ENCODE measurements at places on chromosomes 7 and 10.

DNA sequence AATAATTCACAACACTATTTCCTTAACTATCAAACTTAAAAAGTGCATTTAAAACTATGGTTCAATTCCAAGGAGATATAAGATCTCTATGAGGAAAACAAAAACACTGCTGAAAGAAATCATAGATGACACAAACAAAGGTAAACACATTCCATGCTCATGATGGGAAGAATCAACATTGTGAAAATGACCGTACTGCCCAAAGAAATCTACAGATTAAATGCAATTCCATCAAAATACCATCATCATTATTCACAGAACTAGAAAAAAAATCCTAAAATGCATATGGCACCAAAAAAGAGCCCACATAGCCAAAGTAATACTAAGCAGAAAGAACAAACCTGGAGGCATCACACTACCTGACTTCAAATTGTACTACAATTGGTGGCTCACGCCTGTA, 159.9 kb upstream of the EEPD1 start:
- no peak for DNase-seq

- peak; percentile 53 for DNase-seq
Measured at GRCh38 chr10:24858288-24859270, 93.8 kb downstream of the PRTFDC1 start.

DNA sequence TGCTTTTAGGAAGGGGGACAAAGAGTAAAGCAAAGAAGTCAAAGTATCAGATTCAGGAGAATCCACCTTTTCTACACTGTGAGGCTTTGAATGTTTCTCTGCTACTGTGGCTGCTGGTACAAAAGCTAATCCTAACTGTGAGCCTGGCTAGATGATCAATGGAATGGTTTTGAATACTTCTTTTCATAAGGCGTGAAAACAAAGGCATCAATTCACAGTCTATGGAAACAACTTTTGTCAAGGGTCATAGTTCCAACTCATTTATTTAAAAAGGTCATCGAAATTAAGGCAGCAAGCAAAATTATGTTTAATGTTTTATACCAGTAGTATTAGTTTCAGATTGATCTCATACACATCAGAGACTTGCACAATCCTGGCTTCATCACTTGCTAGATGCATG, 118.1 kb downstream of the CTTNBP2 start:
- no peak for DNase-seq

- peak; percentile 23 for DNase-seq
Measured at GRCh38 chr7:101399759-101400158, 37.1 kb downstream of the COL26A1 start.

DNA sequence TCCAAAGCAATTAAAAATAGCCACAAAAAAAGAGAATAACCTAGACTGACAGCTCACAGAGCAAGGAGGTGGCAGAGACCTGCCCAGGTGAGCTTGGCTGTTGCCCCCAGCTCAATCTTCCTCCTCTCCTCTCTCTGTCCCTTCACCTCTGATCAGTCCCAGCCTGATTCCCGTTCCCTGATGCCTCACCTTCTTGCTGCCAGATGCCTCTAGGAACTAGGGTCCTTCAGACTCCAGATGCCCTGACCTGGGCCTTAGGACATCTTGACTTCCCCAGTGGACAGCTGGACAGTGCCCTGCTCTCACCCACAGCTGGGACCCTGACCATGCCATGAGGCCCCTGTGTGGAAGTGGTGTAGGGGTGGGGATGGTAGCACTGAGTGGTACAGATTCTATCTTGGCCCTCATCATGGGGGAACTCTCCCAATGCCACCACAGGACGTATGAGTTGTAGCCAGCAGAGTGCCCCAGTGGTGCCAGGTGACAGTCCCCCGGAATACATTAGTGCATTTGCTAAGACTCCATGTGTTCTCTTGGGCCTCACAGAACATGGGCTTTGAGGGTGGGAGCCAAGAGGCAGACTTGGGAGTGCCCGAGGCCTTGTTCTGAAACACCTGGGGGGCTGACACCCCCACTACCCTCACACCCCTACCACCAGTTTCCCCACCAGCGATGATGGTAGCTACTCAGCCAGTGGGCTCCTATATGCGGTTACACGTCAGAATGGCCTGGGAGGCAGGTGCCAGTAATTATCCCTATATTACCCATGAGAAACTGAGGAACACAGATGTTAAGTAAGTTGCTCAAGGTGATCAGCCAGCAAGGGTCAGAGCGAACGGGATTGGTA, 2.0 kb downstream of the DEPP1 start:
- no peak for DNase-seq

GRCh38 chr10:110241841-110242240, 34.4 kb downstream of the MXI1 start:
- DNase-seq = no peak

- DNase-seq = no peak
Measured at GRCh38 chr7:36777062-36777461, 52.8 kb upstream of the AOAH start.

DNA sequence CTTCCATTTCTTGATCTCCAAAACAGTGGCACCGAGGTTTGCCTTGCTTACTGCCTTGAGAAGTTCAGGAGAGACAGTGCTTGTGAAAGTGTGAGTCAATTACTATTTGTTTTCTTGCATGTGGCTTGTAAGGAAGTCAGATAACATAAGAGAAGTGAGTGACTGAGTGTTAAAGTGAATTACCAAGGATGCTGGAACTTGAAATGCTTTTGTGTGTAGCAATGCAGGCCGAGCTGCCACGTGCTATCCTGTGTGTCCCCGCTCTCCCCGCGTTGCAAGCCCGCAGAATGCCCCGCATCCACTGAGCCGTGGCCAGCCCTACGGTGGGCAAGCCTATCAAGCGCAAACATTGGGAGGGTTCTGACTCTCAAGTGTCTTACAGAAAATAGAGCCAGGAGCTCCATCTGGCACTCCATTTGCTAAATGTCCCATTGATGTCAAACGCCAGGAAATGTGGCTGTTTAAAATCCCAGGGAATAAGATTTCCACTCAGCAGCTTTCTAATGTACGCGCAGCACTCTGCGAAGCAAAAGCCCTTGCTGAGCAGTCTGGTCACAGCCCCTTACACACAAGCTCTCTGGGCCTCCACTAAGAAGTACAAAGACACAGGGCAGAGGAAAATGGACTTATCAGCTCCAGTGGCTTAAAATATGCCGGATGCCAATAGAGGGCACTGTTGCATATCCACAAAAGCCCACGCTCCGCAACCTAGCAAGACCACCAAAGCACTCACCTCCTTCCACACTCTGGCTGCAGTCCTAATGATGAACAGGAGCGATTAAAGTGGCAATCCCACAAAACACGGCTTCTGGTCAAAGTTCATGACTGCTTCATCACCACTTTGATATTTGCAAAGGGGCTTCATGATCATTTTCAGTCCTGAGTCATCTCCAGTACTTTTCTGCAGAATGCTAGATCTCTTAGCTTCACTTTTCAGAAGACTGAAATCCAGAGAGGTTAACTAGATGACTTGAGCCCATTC, 158.0 kb upstream of the ITGB1 start:
- DNase-seq = peak; percentile 46

DNA sequence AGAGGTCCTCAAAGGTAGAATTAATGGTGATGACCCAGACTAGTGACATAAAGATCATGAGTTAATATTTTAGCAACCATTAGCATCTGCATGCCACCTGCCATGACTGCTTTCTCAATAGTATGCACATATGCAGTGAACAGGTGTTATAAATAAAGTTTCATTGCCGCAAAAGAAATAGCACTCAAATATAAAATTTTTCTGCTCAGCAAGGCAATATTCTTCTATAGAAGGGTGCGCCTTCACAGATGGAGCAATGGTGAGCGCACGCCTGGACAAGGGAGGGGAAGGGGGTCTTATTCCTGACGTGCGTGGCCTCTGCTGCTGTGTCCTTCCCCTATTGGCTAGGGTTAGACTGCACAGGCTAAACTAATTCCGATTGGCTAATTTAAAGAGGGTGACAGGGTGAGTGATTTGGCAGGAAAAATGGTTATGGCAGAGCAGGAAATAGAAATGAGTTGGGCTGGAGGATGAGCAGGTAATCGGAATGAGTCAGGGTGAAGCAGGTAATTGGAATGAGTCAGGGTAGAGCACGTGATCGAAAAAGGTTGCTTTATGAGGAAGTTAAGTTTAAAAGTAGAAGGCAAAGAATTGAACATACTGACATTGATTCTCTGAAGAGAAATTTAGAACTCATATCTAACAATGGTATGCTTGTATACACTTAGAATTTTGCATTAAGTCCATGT, 24.7 kb upstream of the TRIM24 start:
- no peak for DNase-seq

GRCh38 chr7:151759591-151760042, 117.3 kb downstream of the PRKAG2 start:
- DNase-seq = peak; percentile 73

DNA sequence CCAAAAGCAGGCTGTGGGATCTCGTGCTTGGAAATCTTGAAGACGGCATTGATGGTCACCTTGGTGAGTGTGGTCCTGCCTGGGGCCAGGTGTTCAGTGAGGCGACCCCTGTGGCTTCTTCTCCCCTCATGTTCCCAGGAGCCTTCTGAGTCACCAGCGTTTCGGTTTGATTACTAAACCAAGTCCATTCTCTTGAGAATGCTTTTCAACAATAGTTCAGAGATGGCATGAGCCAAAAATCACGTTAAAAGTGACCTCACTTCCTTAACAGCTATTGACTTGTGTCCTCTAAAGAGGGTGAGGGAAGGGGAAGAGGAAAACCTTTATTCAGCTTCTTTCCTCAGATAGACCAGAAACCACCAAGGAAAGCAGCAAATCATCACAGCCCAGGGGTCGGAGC, 315.2 kb downstream of the GATA3 start:
- no peak for DNase-seq

GRCh38 chr10:88039496-88040200, 176.2 kb downstream of the PTEN start:
- peak; percentile 24 for DNase-seq

DNA sequence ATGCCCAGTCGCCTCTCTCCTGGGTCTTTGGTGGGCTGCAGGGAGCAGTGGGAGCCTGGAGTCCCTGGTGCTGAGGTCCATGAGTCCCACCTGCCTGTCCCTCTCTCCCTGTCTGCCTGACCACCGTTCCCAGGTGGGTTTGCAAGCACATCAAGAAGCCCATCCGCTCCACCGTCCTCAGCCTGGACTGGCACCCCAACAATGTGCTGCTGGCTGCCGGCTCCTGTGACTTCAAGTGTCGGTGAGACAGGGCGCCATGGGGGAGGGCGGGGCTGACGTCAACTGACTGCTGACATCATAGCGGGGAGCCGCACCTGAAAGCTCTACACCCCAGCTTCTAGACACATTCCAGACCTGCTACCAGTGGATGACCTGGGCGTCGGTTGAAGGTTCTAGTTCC, 15.2 kb downstream of the ARPC1B start:
- DNase-seq = no peak

- peak; percentile 51 for DNase-seq
Measured at GRCh38 chr10:99279626-99280111, 44.0 kb upstream of the HPSE2 start.

GRCh38 chr7:18689551-18689950, 194.0 kb downstream of the HDAC9 start:
- DNase-seq = no peak

DNA sequence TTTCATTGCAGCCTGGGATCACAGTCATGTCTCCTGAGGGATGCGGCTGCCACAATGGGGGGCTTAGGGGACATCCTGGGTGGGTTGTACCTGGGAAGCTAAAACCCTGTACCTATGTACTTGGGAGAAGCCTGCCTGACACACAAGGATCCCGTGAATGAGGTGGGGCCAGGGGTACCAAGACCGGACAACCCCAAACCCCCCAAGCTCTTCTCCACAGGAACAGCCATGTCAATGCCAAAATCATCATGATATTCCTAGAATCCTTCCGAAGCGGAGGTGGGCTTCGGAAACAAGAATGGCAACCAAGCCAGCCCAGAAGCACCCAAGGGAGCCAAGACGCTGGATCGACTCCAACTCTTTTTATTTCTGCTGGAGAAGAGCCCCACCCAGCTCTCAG, 260.3 kb upstream of the TCERG1L start:
- no peak for DNase-seq

DNA sequence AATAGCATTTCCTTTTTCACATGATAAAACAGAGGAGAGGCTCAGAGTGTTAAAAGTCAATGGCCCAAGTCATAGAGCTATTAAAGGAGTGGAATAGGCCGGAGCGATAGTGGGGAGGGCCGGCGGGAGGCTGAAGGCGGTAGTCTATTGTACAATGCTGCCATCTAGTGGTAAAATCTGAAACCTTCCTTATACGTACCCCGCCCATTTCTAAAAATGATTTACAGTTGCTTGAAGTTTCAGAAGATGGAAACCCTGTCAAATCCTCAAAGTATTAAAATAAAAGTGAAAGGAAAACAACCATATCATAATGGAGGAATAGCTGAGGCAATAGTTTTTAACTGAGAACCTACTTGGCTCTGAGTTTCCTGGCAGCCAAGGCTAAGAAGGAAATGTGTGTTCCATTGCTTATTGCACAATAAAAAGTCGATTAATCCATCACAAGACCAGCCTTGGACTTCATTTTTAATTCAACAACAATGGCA, 209.1 kb downstream of the CCSER2 start:
- DNase-seq = peak; percentile 71

- DNase-seq = peak; percentile 88
Measured at GRCh38 chr10:76126607-76127527, 695.4 kb downstream of the LRMDA start.

GRCh38 chr7:94618126-94618525, 37.8 kb downstream of the SGCE start:
- DNase-seq = peak; percentile 47

GRCh38 chr7:12594122-12594897, 23.8 kb downstream of the SCIN start:
- DNase-seq = no peak

- DNase-seq = no peak
Measured at GRCh38 chr7:117839507-117839906, 33.7 kb downstream of the CTTNBP2 start.

DNA sequence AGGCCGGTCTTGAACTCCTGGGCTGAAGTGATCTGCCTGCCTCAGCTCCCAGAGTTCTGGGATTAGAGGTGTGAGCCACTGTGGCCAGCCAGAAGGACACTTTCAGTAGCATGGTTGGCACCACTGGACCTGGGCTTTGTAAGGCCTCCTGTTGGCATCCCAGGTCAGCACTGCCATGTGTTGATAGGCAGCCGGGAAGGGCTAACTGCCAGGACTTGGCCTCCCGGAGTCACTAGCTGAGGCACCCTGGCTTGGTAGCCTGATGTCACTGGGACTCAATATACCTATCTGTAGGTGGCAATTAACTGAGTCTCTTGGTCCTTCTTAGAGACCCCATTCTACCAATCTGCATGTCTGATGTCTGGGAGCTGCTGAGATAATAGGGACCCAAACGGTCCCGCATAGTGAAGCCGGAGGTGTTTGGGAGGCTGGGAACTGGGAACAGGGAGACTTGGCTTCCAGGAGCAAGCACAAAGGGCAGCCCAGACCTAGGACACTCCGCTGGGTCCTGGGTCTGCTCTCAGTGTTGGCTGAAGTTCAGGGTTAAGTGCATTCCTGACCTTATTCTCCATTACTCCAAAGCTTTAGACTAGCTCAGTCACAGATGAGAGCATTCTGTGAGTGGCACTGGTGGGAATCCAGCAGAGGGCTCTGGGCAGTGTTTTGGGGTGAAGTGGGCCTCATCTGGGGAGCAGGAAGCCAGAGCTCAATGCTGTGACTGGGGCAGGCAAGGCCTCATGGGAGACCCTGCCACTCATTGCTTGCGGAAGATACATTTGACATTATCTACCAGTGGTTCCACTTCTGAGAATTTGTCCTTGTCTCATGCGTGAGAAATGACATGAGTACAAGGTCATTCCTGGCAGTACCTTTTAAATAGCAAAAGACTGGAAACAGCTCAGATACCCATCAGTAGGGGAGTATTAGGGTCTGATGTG, 2.7 kb downstream of the LHPP start:
- DNase-seq = no peak

GRCh38 chr10:128779416-128779815, 653.2 kb upstream of the MKI67 start:
- DNase-seq = no peak
